Activated gamma-delta T cell treated with anti-CD3 and anti-CD28 coated beads, Interleukin-2, amount 50 U/mL, for 16 hours (primary cell): ENCODE measurements at places on chromosomes 2 and 18.

- DNase-seq: no peak
Measured at GRCh38 chr2:121177896-121178295, 107.1 kb downstream of the TFCP2L1 start.

DNA sequence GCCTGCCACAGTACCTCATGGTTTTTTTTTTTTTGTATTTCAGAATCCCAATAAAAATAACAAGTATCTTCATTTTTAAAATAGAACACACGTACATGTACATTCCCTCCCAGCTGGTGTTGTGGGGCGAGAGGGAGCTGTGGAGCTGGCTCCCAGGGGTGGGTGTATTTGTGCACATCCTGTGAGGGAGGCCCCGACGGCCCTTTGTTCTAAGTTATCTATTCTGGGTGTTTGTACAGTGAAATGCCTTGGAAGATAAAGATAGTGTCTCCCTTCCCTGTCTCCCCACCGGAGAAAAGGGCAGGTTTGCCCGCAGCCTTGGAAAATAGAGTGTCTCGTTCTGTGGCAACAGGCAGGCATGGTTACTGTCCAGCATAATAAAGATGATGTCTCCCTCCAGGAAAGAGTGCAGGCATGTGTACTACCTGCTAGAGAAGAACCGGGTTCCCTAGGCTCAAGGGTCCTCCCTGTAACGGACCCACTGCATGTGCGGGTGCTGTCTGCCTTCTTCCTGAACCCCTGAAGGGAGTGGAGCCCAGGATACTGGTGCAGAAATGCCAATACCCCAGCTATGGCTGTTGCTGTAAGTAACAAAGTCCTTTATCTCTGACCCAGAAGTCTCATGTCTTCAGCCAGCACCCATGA is 12.1 kb upstream of the ALLC start:
- DNase-seq: no peak

GRCh38 chr2:69090820-69091219 is 77.8 kb downstream of the ANTXR1 start:
- no peak for DNase-seq

GRCh38 chr2:215465256-215465655 is 29.4 kb upstream of the FN1 start:
- DNase-seq: no peak

GRCh38 chr18:13379930-13380690 is 161.6 kb downstream of the LDLRAD4 start:
- DNase-seq: no peak

DNA sequence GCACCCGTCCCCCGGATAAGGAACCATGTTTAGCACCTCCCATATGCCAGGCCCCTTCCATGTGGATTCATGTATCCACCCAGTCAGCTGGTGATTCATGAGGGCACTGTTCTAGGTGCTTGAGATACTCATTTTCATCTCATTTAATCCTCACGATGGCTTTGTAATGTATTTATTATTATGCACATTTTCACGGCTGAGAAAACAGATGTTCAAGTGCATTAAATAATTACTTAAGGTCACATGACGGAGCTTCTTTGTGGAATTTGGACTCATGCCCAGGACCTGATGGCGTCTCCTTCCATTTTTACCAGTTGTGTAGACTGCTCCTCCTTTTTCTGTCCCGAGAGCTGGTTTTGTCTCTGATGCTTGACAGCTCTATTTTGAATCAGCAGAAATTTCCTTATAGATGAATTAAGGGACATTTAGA is 72.2 kb upstream of the RBM44 start:
- no peak for DNase-seq

GRCh38 chr2:30192314-30192713 is 39.0 kb upstream of the LBH start:
- no peak for DNase-seq

DNA sequence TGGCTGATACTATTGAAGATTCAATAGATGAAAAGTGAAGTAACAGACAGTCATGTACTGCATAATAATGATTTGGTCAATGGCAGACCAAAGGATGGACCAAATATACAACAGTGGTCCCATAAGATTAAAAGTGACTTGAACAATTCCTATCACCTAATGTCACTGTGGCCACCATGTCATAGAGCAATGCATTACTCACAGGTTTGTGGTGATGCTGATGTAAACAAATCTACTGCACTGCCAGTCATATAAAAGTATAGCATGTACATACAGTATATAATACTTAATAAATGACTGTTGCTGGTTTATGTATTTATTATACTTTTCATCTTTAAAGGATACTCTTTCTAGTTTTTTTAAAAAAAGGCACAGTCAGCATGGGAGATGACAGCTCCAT is 99.9 kb downstream of the USP34 start:
- no peak for DNase-seq

DNA sequence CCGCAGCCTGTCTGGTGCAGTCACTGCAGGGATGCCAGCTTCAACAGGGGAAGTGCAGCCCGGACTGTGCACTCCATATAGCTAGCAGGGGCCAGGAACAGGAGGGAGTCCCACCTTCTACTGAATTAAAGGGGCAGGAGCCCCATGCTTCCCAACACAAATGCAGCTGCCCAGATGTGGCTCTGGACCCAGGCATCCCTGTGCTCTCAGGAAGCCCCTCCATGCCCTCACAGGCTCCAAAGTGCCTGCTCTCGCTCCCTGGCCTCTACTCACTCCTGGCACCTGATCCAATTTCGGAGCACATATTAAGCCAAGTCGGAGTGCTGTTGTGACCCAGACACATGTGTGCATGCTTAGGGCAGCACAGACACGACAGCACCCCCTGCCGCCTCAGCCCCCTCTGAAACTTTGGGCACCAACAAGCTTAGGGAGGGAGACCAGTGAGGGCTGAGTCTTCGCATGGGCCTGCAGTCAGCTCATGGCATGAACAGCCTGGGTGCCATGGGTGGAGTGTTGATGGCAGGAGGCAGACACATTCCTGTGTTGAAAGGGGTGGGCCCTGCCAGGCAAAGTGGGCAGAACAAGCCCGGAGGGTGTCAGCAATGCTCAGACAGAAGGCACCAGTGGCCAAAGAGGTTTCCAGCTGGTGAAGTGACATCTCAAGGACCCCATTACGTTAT is 83.5 kb downstream of the ZNF804A start:
- no peak for DNase-seq
